ENCODE measurements at places on chromosomes 11 and 22. TPM values are rescaled to one million over a fixed set of nuclear protein-coding genes. Genes with fewer than 3 reads are reported as not detected.

KDM4D gene
- total RNA-seq: 0.22 TPM

FAM180B gene
- not detected for total RNA-seq

PATE4 gene
- not detected for total RNA-seq

MYO7A gene
- total RNA-seq: 4.8 TPM

IFITM5 gene
- total RNA-seq: not detected

NRXN2 gene
- total RNA-seq: not detected

OR51B4 gene
- not detected for total RNA-seq

CRYBB2 gene
- total RNA-seq: not detected

LGALS12 gene
- total RNA-seq: not detected

AMBRA1 gene
- 12.4 TPM for total RNA-seq

LDHAL6A gene
- not detected for total RNA-seq

NAALAD2 gene
- total RNA-seq: 0.22 TPM

NCF4 gene
- total RNA-seq: not detected

INS gene
- not detected for total RNA-seq

OR56A4 gene
- not detected for total RNA-seq

FAT3 gene
- under 0.01 TPM for total RNA-seq

GSTT2B gene
- total RNA-seq: 4.0 TPM

IL18BP gene
- total RNA-seq: 1.1 TPM

COMT gene
- total RNA-seq: 628 TPM

BATF2 gene
- 0.44 TPM for total RNA-seq

CYP2D6 gene
- total RNA-seq: under 0.01 TPM

GUCY1A2 gene
- 0.22 TPM for total RNA-seq

KIF18A gene
- 6.8 TPM for total RNA-seq

MMP7 gene
- 10.0 TPM for total RNA-seq

CCDC116 gene
- total RNA-seq: not detected

OR8G5 gene
- not detected for total RNA-seq

SMTNL1 gene
- total RNA-seq: not detected

TRPC6 gene
- 10.7 TPM for total RNA-seq

SLCO2B1 gene
- total RNA-seq: 1.7 TPM

OR8G1 gene
- total RNA-seq: not detected

BAIAP2L2 gene
- under 0.01 TPM for total RNA-seq

PKDREJ gene
- not detected for total RNA-seq

OR52A1 gene
- total RNA-seq: not detected
